ENCODE measurements at places on chromosomes 6 and 20. TPM values are rescaled to one million over a fixed set of nuclear protein-coding genes. Genes with fewer than 3 reads are reported as not detected.

GFRA4 gene
- total RNA-seq = not detected

PYGB gene
- 29.7 TPM for total RNA-seq

MAS1 gene
- total RNA-seq = not detected

TRPC4AP gene
- 65.5 TPM for total RNA-seq

C4B gene
- total RNA-seq = 8.4 TPM

TAGAP gene
- total RNA-seq = 210 TPM

HNF4A gene
- 0.16 TPM for total RNA-seq

CABLES2 gene
- 4.3 TPM for total RNA-seq

CEBPB gene
- total RNA-seq = 53.8 TPM

TAAR5 gene
- not detected for total RNA-seq

GRCh38 chr20:53097371-53097770, 125.2 kb downstream of the TSHZ2 start:
- H3K27ac ChIP-seq = no peak overlapping the region
- H3K36me3 ChIP-seq = no peaks in the 10 kb centered on the region
- H3K27me3 ChIP-seq = no peaks in the 10 kb centered on the region
- no peaks in the 10 kb centered on the region for H3K4me1 ChIP-seq

DNA sequence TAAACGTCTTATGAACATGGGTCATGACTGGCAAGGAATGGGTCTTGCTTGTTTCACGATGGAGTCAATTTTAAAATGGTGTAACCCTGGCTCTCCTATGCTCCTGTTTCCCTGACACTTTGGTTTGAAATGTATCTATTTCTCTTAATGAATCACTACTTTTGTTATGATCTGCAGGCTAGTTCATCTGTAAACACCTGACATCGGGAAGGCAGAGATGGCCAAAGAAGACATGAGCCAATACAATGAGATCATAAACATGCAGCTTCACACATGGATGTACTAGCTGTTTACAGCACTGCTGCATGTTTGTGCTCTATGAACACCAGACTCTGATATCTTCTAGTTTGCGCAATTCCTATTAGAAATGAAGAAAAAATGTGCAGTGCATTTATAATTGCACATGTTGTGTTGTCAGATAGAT, 11.0 kb upstream of the RAD21L1 start:
- H3K4me3 ChIP-seq = no peak overlapping the region
- peaks cover 24% of the 10 kb centered on the region for H3K4me1 ChIP-seq
- no peak overlapping the region for H3K27ac ChIP-seq
- no peaks in the 10 kb centered on the region for H3K36me3 ChIP-seq

DNA sequence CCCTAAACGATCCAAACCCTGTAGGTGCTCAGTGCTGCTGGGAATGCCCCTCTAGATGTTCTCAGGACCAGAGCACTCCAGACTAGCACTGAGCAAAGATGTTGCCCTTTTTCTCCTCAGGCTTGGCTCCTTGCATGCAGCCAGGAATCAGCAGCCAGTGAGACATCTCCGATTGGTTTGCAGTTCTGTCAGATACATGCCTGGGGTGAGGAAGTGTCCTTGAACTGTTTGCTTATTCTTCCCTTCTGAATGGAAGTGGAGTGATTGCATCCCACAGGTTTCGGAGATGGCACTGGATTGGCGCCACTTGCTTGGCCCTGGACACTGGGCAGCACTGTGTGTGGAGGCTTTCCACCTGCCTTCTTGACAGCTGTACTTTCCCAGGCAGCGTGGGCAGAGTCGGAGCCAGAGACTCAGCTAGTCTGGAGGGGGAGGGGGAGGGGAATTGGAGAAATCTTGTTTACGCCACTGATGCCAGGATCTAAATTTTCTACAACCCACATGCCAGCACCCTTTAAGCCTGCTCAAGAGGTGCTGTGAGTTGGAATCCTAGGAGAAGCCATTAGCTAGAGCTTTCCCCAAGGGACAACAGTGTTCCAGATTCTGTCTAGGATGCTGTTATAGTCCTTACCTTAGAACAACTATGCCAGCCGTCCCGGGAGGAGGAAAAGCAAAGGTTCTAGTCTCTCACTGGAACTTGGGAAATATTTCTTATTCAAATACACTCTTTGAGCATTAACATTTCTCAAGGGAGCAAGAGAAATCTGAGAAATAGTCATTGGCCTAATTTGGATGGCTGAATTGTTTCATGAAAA, 49.2 kb upstream of the SASH1 start:
- no peak overlapping the region for H3K4me3 ChIP-seq
- H3K27me3 ChIP-seq = no peaks in the 10 kb centered on the region
- DNase-seq = no peak
- H3K27ac ChIP-seq = no peak overlapping the region
- no peaks in the 10 kb centered on the region for H3K4me1 ChIP-seq

GRCh38 chr20:55090286-55090685, 614.9 kb downstream of the DOK5 start:
- H3K36me3 ChIP-seq = no peaks in the 10 kb centered on the region
- peaks cover 2% of the 10 kb centered on the region for H3K27me3 ChIP-seq
- DNase-seq = no peak
- H3K4me3 ChIP-seq = no peak overlapping the region
- H3K4me1 ChIP-seq = no peaks in the 10 kb centered on the region

DNA sequence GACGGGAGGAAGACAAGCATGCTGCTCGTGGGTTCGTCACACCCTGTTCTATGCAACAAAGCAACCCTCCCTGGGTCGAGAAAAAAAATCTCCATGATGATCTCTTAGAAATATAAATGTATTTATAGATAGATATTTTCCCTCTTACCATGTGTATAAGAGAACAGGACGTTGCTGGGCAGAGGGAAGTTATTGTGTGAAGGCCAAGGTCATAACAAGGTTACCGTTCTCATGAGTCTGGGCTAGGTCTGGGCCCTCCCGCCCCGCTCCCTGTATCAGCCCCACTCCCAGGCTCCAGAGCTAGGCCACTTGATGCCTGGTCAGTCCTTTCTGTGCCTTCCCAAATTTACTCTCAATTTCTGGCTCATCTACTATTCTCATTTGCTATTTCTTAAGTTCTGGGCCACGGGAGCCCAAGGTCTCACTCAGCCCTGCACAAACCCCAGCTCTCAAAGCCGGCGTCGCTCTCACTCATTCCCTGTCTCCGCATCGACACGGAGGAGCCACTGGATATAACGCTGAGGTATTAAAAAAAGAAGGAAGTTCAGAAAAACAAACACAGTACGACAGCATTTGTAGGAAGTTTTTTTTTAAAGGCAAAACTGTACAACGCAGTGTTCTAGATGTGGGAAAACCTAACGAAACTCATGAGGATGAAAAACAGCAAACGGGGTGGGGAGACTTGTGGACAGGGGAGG, 96.8 kb downstream of the PSMG4 start:
- H3K27ac ChIP-seq = peak overlapping the region; percentile 79
- H3K36me3 ChIP-seq = peaks cover under 1% of the 10 kb centered on the region
- peak overlapping the region; percentile 52 for H3K4me3 ChIP-seq
- peak; percentile 63 for DNase-seq
- peaks cover 37% of the 10 kb centered on the region for H3K4me1 ChIP-seq

GRCh38 chr6:32685603-32686002, 19.1 kb upstream of the HLA-DQB1 start:
- H3K36me3 ChIP-seq = no peaks in the 10 kb centered on the region
- DNase-seq = peak; percentile 41
- H3K27me3 ChIP-seq = no peaks in the 10 kb centered on the region
- H3K27ac ChIP-seq = peak overlapping the region; percentile 56
- peaks cover 3% of the 10 kb centered on the region for H3K4me1 ChIP-seq

- H3K4me1 ChIP-seq = no peaks in the 10 kb centered on the region
- no peaks in the 10 kb centered on the region for H3K36me3 ChIP-seq
- H3K4me3 ChIP-seq = no peak overlapping the region
- no peak for DNase-seq
Observed at GRCh38 chr20:33589059-33589458, 73.1 kb upstream of the C20orf144 start.

- H3K4me3 ChIP-seq = no peak overlapping the region
- no peaks in the 10 kb centered on the region for H3K4me1 ChIP-seq
- no peaks in the 10 kb centered on the region for H3K27me3 ChIP-seq
Observed at GRCh38 chr6:89858041-89858440, 28.4 kb downstream of the CASP8AP2 start.

DNA sequence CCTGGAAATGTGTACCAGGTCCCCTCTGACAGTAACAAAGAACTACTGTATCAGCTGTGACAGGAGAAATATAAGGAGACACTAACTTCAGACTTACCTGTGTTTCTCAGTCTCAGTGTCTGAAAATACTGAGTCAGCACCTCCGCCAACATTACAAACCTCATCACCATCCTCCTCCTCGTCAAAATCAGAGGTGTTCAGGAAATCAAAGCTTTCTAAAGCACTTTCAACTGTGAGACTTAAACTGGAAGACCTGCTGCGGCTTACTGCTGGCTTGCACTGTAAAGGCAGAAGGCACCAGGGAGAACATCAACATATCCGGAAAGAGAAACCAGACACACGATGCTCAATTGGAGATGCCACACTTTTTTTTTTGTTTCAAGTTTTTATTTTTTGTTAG, 40.3 kb upstream of the ARMH2 start:
- peaks cover 39% of the 10 kb centered on the region for H3K4me1 ChIP-seq
- H3K27me3 ChIP-seq = no peaks in the 10 kb centered on the region
- H3K4me3 ChIP-seq = no peak overlapping the region
- H3K36me3 ChIP-seq = peaks cover 23% of the 10 kb centered on the region

DNA sequence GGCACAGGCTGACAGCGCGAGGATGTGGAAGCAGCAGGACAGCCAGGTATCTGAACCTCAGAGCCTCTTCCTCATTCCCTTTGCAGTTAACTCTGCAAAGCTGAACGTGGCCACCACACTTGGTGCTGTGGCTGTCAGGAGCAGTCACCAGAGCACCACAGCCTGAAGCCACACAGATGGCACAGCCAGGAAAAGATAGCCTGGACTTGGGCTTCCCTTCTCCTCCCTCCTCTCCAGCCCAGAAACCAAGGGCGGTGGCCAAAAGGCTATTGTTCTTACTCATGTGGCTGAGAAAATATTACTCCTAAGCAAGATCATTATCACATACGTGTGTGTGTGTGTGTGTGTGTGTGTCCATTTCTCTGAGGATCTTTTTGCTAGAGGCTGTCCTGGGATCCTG, 39.8 kb downstream of the CD164 start:
- H3K36me3 ChIP-seq = no peaks in the 10 kb centered on the region
- no peak for DNase-seq
- H3K27me3 ChIP-seq = no peaks in the 10 kb centered on the region
- no peak overlapping the region for H3K27ac ChIP-seq
- no peak overlapping the region for H3K4me3 ChIP-seq
- H3K4me1 ChIP-seq = no peaks in the 10 kb centered on the region

- H3K4me3 ChIP-seq = no peak overlapping the region
- no peak overlapping the region for H3K27ac ChIP-seq
- DNase-seq = no peak
- H3K4me1 ChIP-seq = no peaks in the 10 kb centered on the region
- H3K27me3 ChIP-seq = peaks cover 15% of the 10 kb centered on the region
Observed at GRCh38 chr20:1845163-1845523, 50.1 kb upstream of the SIRPA start.

DNA sequence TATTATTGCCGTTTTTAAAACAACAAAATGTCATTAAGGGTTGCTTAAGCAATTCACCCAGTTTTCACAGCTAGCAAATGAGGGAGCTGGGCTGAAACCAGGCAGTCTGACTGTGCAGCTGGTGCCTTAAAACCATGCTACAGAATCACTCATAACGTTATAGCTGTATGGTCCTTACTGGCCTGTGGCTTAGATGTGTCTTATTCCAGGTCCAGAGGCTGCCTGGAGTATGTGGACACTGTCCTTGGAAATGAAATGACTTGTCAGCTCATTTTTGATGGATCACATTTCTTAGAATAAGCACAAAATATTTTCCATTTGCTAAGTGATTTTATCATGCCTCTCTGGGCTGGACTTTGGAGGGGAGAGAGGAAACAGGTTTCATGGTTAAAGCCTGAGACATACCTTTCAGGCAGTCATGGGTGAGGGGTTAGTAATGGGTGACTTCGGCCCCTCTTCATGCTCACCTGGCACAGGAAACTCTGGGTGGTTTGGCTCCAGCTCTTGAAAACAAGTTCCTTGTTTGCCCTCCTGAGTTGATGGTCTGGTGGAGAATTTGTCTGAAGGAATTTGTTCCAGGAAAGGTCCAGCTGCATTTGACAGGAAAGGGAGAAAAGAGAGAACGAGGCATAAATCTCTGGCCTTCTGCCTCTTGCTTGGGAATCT, 823.2 kb downstream of the DHX35 start:
- H3K36me3 ChIP-seq = no peaks in the 10 kb centered on the region
- no peak overlapping the region for H3K27ac ChIP-seq
- DNase-seq = no peak
- no peak overlapping the region for H3K4me3 ChIP-seq

GRCh38 chr20:64192406-64192805, 28.2 kb downstream of the MYT1 start:
- no peak overlapping the region for H3K27ac ChIP-seq
- no peak overlapping the region for H3K4me3 ChIP-seq
- peaks cover 4% of the 10 kb centered on the region for H3K4me1 ChIP-seq
- H3K27me3 ChIP-seq = peaks cover 52% of the 10 kb centered on the region

DNA sequence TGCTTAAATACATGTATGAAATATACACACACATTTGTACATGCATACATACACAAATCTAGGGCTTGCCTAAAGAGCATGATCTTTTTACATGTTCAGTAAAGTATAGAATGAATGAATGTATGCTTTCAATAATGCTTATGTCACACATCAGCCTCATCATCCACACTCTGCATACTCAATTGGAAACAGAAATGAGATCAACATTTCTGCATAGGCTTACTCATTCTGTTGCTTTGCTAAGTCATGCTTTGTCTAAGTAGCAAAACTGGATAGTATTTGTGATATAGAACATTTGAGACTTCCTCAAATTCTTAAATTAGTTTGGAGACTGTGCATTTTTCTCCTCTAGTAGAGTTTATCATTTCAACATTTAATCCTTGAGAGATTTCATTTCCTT, 343.3 kb downstream of the ADGRB3 start:
- no peak overlapping the region for H3K27ac ChIP-seq
- H3K4me1 ChIP-seq = no peaks in the 10 kb centered on the region
- no peaks in the 10 kb centered on the region for H3K27me3 ChIP-seq
- no peaks in the 10 kb centered on the region for H3K36me3 ChIP-seq

DNA sequence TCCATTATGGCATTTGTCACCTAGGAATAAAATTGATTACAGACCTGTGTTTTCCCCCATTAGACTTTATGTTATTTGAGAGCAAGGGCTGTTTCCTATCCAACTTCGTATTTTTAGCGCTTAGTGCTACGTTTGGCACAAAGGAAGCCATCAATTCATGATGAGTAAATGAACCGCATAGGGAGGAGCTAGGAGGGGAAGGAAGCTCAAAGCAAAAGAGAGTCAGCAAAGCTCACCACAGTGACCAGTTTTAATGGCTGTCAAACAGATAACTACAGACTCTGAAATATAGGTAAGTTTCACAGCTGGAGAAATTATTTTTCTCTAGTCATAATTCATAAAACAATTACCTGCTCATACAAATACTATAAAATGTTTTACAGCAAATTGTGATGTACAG, 6.9 kb upstream of the SAMD3 start:
- H3K4me1 ChIP-seq = peaks cover 2% of the 10 kb centered on the region
- H3K4me3 ChIP-seq = no peak overlapping the region
- DNase-seq = no peak
- no peak overlapping the region for H3K27ac ChIP-seq
